Activated effector memory CD4-positive, alpha-beta T cell treated with Interleukin-2 at 50 U/mL for 16 hours (primary cell): ENCODE measurements at places on chromosomes 3 and 15.

DNA sequence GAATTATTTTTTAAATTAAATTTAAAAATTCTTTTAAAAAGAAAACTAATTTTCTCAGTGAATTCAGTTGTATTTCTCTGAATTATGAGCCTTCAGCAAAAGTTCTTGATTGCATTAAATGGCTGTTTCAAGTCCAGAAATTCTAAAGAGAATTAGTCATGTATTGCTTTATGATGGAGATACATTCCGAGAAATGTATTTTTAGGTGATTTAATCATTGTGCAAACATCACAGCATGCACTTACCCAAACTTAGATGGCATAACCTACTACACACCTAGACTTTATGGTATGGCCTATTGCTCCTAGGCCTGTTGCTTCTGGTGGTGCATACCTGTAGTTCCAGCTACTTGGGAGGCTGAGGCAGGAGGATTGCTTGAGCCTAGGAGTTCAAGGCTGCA lies 44.3 kb upstream of the GCNT3 start:
- DNase-seq: no peak

DNA sequence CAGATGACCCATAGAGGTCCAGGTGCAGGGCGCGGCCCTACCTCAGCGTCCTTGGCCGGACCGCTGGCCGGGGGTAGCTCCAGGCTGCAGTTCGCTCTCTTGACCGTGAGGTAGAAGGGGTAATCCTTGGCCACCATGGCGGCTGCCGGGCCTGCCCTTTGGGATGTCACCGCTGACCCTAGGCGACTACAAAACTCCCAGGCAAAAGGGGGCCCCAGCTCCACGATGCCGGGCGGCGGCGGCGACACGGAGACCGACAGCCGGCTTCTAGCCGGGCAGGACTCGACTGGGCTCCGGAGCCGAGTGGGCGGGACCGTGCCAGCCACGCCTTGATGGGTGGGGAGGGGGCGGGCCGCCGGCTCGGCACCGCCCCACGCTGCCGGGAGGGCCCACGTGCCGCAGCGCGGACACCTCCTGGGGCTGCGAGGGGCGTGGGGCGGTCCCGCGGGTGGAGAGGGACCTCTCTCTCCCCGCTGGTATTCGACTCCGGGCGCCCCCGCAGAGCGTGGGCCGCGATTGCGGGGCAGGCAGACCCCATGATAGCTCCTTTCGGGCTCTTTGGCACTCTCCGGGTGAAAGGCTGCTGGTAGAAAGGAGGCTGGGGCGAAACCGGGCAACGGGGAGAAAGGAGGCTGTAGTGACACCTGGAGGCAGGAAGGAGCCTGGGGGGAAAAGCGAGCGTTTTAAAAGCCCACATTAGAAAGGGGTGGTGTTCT lies at the start of gene ARHGEF3:
TSS of gene ARHGEF3 (minus strand) at position 288 of the 716 bp plus-strand sequence. CDS start at position 137, 151 bp downstream.
- peak; percentile 90 for DNase-seq

DNA sequence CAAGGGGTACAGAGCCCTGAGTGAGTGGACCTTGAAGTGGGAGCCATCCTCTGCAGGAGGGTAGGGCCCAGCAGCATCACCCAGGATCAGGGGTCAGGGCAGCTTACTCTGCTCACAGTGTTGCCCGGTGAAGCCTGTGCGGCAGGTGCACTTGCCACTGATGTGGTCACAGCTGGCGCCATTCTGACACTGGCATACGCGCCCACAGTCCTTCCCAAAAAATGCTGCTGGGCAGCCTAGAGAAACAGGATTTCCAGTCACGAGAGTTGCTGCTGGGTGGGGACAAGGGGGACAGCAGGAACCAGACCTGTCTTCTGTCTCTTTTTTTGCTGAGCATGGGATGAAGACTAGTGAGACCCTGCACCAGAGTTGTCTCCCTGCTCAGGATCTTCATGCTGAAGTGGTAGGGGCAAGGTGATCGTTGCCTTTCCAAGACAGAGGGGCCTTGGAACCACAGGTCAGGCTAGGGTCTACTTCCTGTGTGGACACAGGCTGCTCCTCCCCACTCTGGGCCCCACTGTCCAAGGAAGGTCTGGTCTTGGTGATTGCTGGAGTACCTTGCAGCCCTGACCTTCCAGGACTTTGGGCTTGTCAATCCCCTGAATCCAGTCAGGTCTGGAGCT lies 46.9 kb downstream of the RAB11A start:
- no peak for DNase-seq

- DNase-seq: no peak
Observed at GRCh38 chr15:71551566-71551965, 258.8 kb upstream of the NR2E3 start.

DNA sequence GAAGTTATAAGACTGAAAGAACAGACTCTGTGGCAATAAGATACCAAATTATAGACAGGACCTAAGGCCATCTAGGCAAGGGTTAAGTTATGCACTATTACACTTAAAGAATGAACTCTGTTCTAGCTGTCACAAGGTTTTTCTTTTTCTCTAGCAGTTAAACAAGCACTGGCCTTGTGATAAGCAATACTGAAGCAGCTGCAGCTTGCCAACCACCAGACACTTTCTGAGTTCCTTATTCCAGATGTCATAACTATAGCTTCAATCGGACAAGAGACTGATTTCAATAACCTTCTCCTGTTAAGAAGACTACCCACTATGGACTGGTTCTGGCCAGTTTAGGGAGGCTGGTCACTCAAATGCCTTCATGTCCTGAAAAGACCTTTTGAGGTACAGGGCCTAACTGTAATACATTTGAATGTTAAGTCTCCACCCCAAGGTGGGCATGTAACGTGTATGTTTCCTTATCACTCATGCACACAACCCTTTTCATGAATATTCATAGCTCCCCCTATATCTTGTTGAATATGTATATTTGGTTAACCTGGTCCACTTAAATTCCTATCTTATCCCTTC lies 85.8 kb downstream of the CFAP20DC start:
- no peak for DNase-seq

DNA sequence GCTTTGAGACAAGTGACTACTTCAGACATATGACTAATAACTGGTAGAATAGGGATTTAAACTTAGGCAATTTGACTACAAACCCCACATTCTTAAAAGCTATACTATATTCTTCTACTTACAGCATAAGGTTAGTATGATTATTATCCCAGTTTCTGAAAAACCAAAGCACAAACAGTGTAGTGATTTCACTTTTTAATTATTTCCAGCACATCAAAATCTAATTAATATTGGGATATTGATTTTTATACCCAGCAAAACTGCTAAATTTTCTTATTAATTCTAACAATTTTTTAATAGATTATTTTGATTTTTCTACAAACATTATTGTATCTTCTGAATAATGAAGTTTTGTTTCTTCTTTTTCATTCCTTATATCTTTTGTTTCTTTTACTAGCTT lies 16.9 kb downstream of the EHHADH start:
- no peak for DNase-seq

DNA sequence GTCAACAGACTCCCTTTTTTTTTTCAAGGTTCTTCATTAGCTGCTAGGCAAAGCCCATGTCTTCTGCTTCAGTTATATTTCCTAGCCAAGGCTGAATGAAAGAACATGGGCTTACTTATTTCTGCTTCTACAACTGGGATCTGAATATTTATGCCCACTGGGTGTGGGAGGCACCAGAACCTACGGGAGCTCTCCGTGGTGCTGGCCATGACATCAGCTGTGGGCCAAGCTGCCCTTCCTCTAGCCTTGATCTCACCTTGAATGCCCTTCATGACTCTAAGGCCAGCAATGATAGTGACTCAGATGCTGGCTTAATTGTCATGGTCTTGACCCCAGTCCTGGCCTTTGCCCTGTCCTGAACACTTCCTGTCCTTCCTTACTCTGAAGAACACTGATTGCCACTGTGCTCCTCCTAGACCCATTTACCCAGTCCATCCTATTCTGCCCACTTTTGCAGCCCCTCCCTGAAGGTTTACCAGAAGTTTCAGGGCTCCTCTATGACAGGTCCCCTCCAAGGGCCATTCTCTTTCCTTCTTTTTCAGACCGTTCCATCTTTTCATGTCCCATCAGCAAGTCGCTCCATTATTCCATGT lies 32.8 kb upstream of the PRR20G start:
- no peak for DNase-seq
